ENCODE measurements at places on chromosomes 2 and 18. TPM values are rescaled to one million over a fixed set of nuclear protein-coding genes. Genes with fewer than 3 reads are reported as not detected.
A peak's percentile ranks its signal among the peaks of the same experiment; 100 is the strongest.

- DNase-seq: no peak
Measured at GRCh38 chr18:36905571-36905970, 76.6 kb downstream of the KIAA1328 start.

- DNase-seq: no peak
Measured at GRCh38 chr2:128086244-128086643, 4.8 kb upstream of the UGGT1 start.

DNA sequence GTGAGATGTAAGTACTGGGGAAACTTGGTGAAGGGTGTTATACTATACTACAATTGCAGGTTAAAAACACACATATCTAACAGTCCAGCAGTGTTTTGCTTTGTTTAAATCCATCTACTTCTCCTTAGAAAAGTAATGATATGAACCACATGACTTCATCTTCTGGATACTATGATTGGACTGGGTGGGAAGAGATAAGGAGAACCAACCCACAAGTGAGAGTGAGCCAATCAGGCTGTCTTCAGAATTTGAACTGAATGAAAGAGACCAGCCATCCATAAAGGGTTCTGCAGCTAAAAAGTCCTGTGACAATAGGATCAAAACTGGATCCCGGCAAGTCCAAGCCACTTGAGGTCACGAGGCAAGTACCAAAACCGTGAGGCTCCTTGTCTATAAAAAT lies 46.6 kb downstream of the KANSL3 start:
- DNase-seq: no peak

DNA sequence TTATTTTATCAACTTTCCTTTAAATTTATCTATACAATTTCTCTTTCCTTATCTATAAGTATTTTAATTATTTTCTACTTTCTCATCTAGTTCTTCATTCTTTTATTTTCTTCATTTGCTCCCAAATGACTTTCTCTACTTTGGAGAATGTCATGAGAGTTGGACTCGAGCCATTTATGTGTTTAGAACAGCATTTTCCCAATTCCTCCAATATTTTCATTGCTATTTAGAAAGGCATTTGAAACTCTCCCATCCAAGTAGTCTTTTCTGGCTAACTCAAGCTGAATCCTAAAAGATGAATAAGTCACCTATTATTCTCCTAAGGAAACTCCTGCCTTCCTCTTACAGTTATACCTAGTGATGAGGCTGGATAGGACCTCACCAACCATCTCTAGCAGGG lies 15.8 kb upstream of the FEZ2 start:
- DNase-seq: no peak

- DNase-seq: no peak
Measured at GRCh38 chr2:10271509-10271908, 31.2 kb upstream of the HPCAL1 start.

DNA sequence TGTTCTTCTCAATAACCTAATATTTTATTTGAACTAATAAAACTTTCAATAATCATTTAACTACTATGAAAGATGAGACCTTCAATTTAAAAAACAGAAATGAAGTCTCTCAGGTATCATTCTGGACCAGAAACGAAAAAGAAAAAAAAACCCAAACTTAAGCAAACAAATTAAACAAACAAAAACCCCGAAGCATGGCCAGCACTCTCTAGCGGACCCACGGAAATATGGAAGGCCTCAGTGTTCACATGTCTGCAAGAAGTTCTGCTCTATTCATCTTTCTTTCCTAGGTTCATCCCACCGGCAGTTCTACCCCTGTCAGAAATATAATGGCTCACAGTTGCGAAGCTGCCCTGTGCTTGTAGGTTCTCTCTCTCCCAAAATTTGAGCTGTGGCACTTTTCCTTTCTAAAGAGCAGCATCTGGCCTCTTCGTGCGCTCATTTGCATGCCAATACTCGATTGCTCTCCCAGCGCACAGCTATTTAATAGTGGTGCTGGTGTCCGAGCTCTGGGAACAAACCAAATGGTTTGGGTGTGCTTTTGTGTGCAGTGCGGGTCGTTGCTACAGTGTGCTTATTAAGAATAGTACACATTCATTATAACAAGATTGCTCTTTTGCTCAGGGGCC lies 129.0 kb upstream of the ZEB2 start:
- no peak for DNase-seq

- DNase-seq: no peak
Measured at GRCh38 chr2:195319112-195319460, 337.9 kb upstream of the SLC39A10 start.

DNA sequence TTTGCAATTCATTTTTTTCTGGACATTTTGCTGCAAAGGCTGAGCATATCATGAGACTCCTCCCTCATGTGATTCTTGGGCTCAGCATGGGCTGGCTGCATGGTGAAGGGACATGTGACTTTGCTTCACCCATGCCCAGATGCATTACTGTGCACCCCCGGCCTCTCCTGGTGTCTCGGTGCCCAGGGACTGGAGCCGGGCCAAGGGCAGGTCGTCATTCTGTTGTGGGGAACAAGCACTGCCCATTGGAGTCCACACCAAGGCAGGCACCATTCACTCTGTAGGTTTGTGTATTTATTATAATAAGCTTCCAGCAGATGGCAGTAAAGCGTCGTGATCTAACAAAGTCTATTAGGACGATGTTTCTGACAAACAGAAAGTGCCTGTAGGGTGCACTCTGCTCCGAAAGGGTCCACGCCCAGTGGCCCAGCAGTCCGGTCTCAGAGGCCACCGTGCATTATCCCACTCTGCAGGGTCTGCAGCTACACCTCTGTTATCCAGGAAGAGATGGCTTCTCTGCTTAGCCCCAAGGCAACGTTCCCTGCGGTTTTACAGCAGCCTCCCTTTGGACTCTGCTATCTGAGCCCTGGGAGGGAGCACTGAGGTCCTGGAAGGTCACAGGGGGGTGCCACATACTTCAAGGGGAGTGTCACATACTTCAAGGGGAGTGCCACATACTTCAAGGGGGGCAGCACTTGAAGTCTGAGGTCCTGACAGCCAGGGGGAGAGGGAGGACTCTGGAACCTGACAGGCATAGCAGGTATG lies 219.6 kb downstream of the TSN start:
- no peak for DNase-seq

GRCh38 chr2:103166456-103167324 lies 404.9 kb downstream of the TMEM182 start:
- no peak for DNase-seq

- DNase-seq: no peak
Measured at GRCh38 chr2:70498528-70498927, 55.1 kb downstream of the TGFA start.

GRCh38 chr2:32947484-32948143 lies 861 bp downstream of the LTBP1 start:
- peak; percentile 67 for DNase-seq

The FAM237A gene
- not detected for total RNA-seq

DNA sequence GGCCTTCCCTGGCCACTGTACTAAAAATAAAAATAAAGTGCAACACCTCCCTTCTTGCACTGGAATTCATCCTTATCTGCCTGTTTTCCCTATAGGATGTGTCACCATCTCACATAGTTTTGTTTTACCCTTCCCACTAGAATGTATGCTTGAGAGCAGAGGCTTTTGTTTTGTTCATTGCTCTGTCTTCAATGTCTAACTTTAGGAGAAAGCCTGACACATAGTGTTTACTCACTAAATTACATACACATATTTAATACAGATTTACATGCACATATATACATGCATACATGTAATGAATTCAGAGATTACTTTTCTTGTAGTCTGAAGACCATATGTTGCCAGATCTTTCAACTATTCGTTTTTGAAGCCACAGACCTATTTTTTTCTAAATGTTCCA lies 23.0 kb downstream of the CD302 start:
- DNase-seq: no peak

DNA sequence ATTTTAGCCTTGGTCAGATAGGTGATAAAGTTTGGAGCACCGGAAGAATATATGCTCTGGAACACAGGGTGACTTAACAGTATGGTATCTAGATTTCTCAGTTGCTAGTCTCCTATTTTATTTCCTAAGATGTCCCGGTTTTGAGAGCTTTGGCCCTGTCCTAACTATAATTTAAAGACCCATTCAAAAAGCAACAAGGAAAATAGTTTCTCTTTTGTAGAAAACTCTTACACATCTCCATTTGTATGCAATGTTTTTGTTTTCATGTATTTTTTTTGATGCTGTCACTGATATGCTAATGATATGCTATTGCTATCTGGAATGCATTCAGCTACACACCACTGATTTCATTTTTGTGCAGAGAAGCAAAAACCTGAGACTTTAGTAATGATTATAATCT lies 237.8 kb downstream of the GPD2 start:
- no peak for DNase-seq

GRCh38 chr18:11789716-11790510 lies 61.3 kb upstream of the CHMP1B start:
- DNase-seq: no peak

- DNase-seq: no peak
Measured at GRCh38 chr18:7871560-7872456, 304.7 kb downstream of the PTPRM start.

DNA sequence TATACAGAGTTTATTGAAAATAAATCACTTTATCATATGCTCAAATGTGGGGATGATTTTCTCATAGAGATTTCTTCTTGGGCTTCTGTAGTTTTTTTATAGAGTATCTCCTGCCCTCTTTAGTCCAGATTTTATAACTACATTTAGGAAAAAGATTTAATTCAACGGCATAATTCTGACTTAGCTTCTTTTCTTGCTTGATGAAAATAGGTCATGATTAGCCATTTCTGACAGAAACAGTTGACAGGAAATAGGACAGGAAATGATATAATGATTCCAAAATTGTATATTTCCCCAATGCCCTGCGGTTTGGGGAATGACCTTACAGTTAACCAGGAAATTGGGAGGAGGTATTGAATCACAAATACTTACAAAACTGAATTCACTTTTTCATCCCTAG lies 1531.9 kb upstream of the ACVR2A start:
- no peak for DNase-seq

The CPLX4 gene
- not detected for total RNA-seq

The GNLY gene
- 0.43 TPM for total RNA-seq

- no peak for DNase-seq
Measured at GRCh38 chr2:169225906-169226305, 136.4 kb downstream of the LRP2 start.

DNA sequence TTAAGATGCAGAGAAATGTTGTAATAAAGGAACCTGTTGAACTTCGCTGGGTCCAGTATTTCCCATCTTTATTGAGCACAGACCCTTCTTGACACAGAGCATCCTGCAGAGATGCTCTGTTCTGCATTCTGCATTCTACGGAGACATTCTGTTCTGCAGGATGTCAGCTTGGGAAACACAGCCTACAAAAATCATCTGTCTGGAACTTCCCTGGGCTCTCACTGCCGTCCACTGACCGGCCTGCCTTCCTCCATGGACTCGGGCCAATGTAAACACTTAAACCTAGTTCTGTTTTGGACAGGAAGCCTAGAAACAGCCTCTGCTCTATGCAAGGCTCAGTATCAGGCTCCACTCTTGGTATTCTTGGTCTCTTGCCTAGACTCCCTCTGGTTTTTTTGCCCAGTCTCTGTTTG lies 90.0 kb upstream of the PPP1CB start:
- DNase-seq: no peak

DNA sequence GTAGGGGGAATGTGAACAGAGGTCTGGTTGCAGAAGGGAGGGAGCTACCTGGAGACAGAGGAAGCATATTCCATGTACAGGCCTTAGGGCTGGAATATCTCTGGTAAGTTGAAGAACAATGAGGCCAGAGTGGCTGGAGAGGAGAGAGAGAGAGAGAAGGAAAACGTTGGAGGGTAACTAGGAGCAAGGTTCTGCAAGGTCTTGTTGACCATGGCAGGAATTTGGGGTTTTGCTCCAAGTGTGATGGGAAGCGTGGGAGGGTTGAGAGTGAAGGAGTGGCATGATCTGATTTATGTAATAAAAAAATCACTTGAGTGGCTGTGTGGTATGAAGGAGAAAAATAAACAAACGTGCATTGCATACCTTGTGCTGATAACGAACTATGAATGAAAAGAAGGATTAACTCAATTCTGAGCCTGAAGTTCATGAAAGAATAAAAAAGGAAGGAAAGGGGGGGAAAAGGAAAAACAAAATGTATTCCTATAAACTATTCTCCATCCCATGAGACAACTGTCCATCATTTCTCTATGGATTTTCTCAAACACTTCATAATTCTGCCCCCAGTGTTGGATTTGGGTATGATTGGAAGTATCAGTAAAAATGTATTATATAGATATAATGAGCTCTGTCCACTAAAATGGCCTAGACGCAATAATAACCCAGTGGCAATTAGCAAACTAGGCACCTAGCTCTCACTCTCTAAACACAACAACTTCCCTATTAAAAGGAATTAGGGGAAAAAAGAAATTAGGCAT lies 59.7 kb upstream of the PMAIP1 start:
- no peak for DNase-seq

DNA sequence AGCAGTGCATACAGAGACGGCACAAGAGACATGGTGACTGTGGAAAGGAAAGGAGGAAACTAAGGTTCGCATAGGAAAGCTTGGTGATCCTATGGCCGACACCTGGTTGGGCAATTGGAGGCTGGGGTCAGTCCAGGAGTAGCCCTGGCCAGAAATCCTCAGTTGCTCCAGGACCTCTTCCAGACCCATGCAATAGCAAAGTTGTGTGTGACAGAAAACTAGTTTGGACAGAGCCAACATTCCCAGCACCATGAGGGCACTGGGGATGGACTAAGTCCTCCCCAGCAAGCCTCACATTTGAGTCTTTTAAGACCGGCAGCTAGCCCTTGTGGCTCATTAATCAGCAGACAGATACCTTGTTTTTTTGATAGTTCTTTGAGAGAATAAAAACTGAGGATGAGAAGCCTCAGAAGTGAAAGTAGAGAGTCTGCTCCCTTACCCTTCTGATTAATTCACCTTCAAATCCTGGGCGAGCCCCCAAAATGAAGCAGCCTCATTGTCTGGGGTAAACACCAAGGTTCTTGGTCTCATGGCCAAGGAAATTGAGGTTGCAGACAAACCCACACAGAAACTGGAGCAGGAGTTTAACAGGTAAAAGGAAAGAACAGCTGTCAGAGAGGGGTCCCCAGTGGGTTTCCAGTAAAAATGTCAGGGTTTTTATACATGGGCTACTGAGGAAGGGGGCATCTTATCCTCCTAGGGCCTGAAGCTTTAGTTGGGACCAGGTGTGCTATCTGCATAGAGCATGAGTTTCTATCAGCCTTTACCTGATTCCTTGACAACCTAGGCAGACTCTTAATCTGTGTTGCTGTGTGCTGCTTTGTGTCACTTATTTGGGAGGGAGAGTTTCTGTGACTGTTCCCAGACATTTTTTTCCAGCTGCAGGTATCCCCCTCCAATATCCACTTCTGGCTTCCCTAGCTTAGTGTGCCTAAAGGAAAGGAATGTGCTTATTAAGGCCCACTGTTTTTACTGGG lies 39.1 kb downstream of the STK17B start:
- DNase-seq: no peak

- no peak for DNase-seq
Measured at GRCh38 chr2:196528486-196529223, 110.9 kb upstream of the CCDC150 start.

- DNase-seq: no peak
Measured at GRCh38 chr2:183812091-183812490, 687.8 kb downstream of the NUP35 start.

- DNase-seq: no peak
Measured at GRCh38 chr18:74356959-74357358, 41.3 kb downstream of the C18orf63 start.

The PLB1 gene
- total RNA-seq: 1.1 TPM

The LIMS2 gene
- total RNA-seq: 13.0 TPM
